ENCODE measurements at places on chromosomes 3 and 15.

GRCh38 chr3:29525254-29525881 lies 244.5 kb downstream of the RBMS3 start:
- DNase-seq, result no peak

GRCh38 chr15:51200792-51201191 lies 106.1 kb upstream of the TNFAIP8L3 start:
- DNase-seq, result no peak

DNA sequence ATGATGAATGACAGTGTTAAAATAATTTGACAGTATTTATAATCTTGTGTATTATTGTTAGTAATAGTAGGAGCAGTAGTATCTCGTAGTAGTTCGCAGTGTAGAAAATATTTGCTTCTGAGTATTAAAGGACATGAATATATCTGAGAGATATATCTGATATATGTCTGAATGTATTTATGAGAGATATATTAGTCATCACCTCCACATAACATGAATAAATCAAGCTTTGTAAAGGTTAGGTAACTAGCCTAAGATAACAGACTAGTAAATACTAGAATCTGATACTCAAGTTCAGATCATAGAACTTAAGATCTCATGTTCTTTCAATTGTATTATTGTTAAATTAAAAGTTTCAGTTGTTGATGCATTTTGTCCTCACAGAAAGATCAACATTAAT lies 130.5 kb downstream of the UBE2E2 start:
- no peak for DNase-seq

GRCh38 chr15:32649342-32649741 lies 7.8 kb downstream of the SCG5 start:
- no peak for DNase-seq

- no peak for DNase-seq
These were observed 57.1 kb upstream of the POLG start for GRCh38 chr15:89391685-89392257.

DNA sequence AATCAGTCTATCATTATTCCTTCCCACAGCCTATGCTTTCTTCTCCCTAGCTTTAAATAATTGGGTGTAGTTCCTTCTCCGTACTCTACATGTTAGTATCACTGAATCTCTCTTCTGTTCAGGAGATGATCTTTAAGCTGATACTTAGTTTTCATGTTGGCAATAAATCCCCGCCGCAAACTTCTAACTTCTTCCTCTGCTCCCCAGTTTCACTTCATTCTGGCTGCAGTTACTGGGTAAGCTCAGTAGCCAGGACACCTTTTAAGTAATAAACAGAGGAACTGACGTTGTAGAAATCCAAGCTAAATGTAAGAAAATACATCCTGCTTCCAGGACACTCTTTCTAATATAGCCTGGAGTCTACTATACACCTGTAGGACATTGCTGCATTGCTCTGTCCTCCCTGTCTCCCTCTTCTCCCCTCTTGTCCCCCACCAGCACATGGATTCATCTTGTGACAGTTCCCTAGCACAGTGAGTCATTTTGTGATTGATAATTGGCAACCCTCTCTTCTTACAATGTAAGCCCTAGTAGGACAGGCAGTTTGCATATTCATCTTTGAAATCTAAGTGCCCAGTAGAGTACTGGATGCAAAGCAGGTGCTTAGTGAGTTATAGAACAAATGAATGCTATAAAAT lies 598.2 kb downstream of the UNC13C start:
- no peak for DNase-seq

GRCh38 chr15:69987492-69988489 lies 109.9 kb downstream of the TLE3 start:
- no peak for DNase-seq

- DNase-seq, result no peak
These were observed 500.6 kb upstream of the AGTR1 start for GRCh38 chr3:148197061-148197460.

GRCh38 chr3:122810734-122811133 lies 15.9 kb downstream of the SLC49A4 start:
- DNase-seq, result no peak

GRCh38 chr15:52185151-52185561 lies 6.0 kb downstream of the GNB5 start:
- no peak for DNase-seq

- no peak for DNase-seq
These were observed 152.0 kb upstream of the PEX5L start for GRCh38 chr3:180188512-180189309.

GRCh38 chr3:84442533-84442932 lies 516.3 kb upstream of the CADM2 start:
- no peak for DNase-seq

- no peak for DNase-seq
These were observed 481.5 kb downstream of the PDCD6IP start for GRCh38 chr3:34279901-34280300.

DNA sequence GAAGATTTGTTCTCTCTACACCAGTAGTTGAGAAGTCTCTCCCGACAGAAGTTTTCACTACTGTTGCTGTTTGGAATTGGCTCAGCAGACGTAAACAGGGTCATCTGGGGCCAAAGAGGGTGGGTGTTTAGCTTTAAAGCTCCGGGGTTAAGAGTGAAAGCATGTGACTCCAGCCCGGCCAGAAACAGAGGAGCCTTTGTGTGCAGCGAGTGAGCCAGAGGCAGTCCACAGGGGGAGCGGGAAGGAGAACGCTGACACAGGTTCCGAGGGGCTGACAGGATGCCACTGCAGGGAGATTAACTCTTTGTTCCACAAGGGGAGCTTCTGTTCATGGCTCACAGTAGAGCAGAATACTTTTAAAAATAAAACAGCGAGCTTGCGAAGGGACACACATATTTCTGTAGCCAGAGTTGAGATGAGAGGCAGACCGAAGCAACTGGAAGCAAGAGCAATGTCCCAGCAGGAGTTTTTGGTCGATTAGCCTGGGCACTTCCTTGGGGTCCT lies 26.9 kb downstream of the BMF start:
- peak; percentile 47 for DNase-seq

- DNase-seq, result no peak
These were observed 9.9 kb downstream of the APOD start for GRCh38 chr3:195573611-195574496.

GRCh38 chr3:194939949-194940770 lies 254.5 kb downstream of the FAM43A start:
- DNase-seq, result no peak

GRCh38 chr3:120471643-120472042 lies 20.9 kb upstream of the FSTL1 start:
- no peak for DNase-seq

GRCh38 chr15:69161079-69161877 lies 843 bp downstream of the GLCE start:
- no peak for DNase-seq

- no peak for DNase-seq
These were observed 256.5 kb downstream of the SHQ1 start for GRCh38 chr3:72591522-72592421.

- DNase-seq, result peak; percentile 59
These were observed 794.8 kb downstream of the MCTP2 start for GRCh38 chr15:95025924-95026728.

GRCh38 chr3:48945432-48945831 lies 26.8 kb downstream of the ARIH2 start:
- DNase-seq, result no peak

- no peak for DNase-seq
These were observed 17.1 kb upstream of the PLXND1 start for GRCh38 chr3:129623447-129624118.

DNA sequence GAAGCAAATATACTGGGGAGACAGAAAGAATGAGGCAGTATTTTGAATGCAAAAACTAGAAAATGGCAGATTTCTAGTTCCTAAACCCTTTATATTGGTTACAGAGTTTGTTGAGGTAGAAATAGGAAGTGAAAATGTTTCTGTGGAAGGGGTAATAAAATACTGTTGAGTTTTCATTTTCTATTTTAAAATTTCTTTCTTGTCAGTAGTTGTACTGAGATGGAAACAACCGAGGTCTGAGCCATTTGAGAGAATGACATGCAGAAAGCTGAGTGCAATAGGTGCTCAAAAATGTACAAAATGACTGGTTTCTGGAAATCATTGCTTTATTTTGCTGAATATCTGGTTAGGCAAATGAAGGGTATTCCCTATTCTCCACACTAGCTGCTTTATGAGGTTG lies 361.4 kb downstream of the CHL1 start:
- no peak for DNase-seq

DNA sequence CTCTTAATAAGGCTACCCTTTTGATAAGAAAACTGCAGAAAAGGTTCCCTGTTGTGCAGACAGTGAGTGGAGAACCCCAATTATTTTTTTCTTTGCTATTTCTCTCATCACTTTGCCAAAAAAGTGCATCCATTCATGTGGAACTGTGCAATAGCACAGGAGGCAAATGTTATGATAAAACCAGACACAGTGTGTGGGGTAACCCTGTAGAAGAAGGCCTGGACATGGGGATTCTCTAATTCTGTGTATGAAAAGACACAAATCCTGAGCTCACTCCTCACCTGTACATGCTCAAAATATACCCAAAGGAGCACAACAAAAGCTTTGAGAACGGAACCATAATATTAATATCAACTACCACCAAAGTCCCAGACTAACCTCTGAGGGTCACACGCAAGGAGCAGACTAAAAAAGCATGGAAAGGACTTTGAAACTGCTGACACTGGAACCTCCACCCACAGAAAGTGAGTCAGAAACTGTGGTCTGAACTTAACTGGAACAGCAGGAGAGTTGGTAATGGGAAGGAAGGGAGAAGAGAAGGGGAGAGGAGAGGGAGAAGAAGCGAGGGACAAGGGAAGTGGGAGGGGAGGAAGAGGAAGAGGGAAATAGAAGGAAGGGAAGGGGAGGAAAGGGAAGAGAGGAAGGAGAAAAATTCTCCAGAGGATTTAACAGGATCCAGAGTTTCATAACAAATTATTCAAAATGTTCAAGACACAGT lies 299.9 kb downstream of the TBC1D5 start:
- no peak for DNase-seq

Measured in HL-60 (cell line).